ENCODE measurements at places on chromosomes 5 and 9.

DNA sequence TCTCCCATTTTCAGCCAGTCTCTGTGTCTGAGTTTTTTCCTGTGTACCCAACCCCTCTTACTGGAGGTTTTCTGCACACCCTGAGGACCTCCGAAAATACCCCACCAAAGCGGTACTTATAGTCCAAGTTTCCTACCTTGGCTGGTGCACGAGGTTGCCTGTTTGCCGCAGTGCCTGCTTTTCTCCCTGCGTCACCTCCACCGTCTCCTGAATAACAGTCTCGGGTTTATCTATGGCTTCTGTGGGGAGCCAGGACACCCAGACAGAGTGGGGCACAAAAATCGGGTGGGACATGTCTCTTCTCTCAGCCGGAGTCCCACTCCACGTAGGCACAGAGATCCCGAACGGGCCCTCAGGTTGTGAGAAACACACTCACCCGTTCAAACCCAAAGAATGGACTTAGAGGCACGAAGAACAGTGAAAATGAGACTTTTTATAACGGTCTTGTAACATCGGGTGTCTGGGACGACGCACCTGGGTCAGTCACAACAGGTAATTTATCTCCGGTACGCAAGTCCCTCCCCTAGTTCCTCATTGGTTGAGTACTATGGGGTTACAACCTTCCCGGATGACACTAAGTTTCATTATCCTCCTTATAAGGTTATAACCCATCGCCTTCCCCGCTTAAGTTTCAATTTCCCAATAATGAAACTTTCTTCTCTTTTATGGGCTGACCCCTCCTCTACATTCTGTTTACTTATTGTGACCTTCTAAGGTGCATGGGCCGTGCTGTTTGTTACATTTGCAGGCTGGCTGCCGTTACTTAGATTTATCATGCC lies 970.2 kb upstream of the COX7C start:
- DNase-seq: no peak

DNA sequence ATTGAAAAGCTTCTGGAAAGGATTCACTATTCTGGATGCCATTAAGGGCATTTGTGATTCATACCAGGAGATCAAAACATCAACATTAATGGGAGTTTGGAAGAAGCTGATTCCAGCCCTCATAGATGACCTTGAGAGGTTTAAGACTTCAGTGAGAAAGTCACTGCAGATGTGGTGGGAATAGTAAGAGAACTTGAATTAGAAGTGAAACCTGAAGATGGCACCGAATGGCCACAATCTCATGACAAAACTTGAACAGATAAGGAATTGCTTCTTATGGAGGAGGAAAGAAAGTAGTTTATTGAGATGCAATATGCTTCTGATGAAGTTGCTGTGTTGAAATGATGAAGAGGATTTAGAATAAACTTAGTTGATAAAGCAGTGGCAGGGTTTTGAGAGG lies 254.6 kb upstream of the SLC24A2 start:
- no peak for DNase-seq

DNA sequence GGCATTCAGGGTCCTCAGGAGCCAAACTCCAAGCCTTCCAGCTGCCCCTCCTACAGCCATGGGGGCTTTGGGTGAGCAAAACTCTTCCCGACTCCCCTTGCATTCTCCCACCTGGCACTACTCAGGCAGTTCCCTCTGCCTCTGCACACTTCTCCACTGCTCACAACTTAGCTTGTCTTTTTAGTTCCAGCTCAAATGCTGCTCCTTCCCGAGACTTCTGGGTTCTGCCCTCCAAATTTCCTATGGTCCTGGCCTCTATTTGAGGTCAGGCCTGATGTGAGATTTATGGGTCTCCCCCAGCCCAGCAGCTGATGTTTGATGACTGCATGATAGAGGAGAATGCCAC lies 5.7 kb upstream of the SLC25A48 start:
- no peak for DNase-seq

DNA sequence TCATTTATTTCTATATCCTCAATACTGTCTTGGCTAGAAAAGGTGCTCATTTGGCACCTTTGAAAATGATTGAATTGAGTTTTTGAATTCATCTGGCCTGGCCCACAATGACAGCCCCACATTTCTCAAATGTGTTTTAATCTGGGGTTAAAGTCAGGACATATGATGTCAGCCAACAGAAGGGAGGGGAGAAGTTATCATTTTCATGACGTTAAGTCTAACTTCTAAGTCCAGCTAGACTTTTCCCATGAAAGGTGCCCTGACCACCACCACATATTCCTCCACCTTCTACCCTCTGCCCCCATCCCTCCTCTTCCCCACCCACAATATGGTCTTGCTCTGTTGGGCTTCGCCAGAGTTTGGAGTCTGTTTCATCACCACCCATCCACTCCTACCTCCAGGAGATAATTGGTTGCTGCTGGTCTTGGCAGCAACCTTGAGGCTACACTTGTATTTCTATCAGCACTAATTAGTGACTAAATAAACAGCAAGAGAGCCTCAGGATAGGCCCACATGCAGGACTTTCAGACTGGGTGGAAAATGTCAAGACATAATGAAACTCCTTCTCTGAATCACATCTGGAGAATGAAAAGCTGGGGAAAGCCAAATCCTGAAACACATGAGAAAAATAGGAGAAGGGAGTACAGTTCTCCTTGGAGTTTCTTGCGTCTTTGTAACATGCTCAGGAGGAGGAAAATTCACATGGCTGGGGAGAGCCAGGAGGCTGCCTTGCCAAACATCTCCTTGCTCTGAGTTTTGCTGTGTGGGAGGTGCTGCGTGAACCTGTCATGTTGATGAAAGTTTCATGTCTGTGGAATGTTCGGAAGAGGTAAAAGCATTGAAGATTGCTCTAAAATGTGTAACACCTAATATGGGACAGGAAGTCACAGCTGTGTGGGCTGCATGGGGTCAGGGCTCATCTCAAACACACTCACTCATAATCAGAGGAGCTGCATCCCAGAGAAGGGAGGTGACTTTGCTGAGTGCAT lies 544.7 kb upstream of the KLF4 start:
- DNase-seq: no peak

DNA sequence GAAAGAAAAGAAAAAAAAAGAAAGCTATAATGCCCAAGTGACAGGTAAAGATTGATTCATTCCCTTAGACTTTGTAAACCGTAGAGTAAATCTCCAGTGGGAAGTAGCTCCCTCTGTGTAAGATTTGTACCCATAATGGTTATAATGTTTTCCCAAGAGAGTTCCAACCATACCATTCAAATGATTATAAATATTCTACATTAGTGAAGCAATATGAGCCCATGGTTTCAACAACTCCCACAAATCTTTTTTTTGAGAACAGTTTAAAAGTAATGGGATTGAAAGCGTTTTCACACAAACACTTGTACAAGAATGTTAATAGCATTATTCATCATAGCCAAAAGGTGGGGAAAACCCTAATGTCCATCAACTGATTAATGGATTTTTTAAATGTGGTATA lies 58.0 kb downstream of the GRAMD2B start:
- DNase-seq: no peak

DNA sequence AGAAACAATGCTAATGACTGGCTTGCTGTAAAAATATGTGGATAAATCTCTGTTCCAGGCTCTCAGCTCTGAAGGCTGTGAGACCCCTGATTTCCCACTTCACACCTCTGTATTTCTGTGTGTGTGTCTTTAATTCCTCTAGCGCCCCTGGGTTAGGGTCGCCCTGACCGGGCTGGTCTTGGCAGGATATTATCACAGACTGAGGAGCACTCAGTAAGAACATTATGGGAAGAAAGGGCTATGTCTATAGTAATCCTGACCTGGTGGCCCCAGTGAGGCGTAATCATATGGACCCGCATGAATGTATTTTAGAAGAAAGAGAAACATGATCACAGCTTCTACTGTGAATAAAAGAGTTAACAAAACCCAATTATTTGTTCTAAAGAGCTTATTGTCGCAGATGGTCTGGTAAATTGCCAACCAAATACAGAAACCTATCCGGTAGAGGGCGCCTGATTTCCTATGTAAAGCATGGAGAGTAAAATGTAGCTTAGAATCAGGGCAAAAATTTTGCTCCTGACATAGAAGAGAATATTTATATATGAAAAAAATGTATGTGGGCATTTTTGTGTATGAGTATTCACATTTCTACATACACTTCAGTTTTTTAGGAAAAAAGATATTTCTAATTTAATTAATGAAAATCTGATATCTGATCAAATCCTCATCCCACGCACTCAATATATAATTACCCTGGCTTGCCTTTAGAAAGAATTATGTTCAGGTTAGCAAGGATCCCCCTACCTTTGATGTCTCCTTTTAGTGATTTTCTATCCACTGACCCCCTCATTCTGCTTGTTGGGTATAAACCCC lies 5.8 kb upstream of the IFNA1 start:
- no peak for DNase-seq

DNA sequence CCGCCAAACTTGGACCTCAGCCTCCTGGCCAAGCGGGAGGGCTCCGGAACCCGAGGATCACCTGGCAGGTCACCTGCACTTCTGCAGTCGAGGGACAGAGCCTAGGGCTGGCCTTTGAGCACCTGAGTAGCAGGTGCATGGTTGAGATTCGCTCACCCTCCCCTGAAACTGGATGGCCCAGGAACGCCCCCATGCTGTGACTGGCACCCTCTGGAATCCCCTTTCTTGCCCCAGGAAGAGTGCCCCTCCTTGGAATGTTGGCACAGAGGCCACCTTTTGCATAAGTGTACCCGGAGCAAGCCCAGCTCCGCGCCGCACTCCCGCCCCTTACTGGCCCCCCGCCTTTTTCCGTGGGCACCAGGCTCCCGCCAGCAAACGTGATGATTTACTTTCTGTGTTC lies 112.5 kb upstream of the IER5L start:
- no peak for DNase-seq

DNA sequence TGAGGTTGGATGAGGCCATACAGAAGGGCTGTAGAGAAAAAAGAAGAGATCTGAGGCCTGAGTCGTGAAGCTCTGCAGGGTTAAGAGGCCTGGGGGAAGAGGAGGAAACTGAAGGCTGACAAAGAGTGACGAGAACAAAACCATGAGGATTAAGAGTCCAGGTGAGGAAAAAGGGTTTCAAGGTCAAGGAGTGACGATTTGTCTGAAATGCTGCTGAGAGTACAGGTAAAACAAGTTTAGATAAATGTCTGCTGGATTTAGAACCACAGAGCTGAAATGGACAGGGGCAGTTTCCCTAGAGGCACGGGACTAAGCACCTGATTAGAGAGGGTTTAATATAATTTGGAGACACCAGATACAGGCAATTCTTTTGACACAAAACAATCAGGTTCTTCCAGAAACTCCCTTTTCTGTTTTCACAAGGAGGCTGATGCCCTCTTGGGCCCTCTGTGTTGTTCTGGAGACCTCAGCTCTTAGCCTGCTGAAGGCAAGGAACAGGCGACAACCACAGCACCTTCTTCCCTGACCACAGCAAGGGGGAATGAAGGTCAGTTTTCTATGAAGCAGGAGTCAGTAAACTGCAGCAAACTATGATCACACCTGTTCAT lies 14.6 kb upstream of the GCNT1 start:
- no peak for DNase-seq

- DNase-seq: peak; percentile 54
Measured at GRCh38 chr5:25448646-25449045, 803.9 kb upstream of the CDH10 start.

GRCh38 chr5:54579591-54580295 lies 62.2 kb downstream of the SNX18 start:
- no peak for DNase-seq

GRCh38 chr5:88842784-88843183 lies 40.2 kb downstream of the MEF2C start:
- no peak for DNase-seq

DNA sequence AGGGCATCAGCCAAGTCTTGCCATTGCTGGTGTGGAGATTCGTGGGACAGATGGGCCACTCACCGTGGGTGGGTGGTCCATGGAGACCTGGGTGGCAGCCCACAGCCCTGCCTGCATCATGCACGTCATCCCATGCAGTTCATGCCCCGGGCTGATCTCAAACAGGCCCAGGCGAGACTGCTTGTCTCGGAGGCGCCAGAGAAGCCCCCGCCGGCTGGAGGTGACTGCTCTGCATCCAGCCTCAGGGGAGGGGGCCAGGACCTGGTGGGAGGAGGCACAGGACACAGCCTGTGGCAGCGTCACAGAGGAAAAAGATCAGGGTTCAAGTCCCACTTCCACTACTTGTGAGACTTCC lies 975 bp downstream of the PIP5KL1 start:
- DNase-seq: no peak

DNA sequence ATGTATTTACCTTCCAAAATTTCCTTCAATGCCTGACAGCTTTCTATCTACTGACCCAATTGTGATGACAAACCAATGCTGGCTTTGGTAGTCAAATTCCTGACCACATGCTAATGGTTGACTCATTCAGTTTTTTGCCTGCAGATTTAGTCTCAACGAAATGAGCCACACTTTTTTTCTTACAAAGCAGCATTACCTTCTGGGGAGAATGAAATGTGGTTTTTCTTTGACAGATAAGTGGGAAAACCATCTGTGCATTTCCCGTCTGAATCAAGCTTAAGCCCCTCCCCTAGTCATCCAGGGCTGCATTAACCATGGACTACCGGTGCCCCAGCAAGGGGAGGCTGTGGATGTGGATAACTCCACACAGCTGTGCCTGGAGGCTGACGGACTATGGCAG lies 99.6 kb upstream of the TAF11L2 start:
- no peak for DNase-seq

GRCh38 chr9:17807613-17808282 lies 228.9 kb downstream of the SH3GL2 start:
- DNase-seq: no peak

DNA sequence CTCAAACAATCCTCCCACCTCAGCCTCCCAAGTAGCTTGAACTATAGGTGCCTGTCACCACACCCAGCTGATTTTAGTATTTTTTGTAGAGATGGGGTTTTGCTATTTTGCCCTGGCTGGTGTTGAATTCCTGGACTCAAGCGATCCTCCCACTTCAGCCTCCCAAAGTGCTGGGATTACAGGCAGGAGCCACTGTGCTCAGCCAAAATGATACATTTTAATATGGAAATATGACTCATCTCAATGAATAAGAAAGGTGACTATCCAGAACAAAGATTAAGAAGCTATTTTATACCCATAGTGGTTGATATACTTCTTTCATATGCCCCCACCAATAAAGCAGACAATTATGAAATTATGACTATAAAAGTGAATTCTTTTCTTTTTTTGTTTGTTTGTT lies 166.2 kb downstream of the NFIB start:
- DNase-seq: no peak

- DNase-seq: no peak
Measured at GRCh38 chr9:14908295-14909180, 1.7 kb downstream of the FREM1 start.

DNA sequence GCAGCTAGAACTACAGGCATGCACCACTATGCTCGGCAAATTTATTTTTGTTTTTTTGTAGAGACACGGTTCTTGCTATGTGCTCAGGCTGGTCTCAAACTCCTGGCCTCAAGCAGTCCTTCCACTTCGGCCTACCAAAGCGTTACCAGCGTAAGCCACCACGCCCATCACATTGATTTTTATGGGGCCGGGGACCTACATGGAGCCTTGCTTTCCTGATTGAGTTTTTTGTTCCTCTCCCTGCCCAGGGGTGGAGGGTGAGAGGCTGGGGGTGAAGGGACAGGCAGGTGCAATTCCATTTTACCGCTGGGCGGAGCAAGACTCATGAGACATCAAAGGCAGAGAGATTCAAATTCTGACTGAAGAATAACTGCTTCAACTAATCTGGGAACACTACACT lies 1.9 kb downstream of the ALDH1B1 start:
- DNase-seq: no peak

GRCh38 chr9:97528529-97529230 lies 27.2 kb downstream of the TMOD1 start:
- peak; percentile 76 for DNase-seq

GRCh38 chr9:115164511-115164974 lies 46.6 kb upstream of the TNC start:
- peak; percentile 35 for DNase-seq

- DNase-seq: no peak
Measured at GRCh38 chr5:120072068-120072761, 391.9 kb upstream of the PRR16 start.

- peak; percentile 43 for DNase-seq
Measured at GRCh38 chr5:156800929-156801328, 49.2 kb upstream of the PPP1R2B start.

Measured in H9 (cell line).